ENCODE measurements at places on chromosomes 11 and 22.

DNA sequence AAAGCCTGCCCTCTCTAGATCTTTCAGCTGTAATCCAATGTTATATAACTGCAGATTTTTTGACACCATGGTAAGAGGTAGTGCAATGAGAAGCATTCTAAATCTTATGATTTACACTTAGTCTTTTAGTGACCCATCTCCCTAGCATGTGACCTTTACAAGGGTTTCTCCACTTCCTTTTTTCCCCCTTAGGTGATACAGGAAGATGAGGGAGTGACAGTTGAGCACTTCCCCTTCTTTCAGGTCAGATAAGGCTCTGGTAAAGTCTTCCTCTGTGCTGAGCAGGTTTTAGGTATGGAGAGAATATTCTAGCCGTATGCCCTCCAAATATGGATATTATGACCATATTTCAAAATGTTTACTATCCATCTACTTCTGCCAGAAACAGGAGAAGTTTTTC, 753.6 kb downstream of the JRKL start:
- DNase-seq = no peak

GRCh38 chr22:44386386-44387035, 73.8 kb upstream of the SHISAL1 start:
- DNase-seq = no peak

DNA sequence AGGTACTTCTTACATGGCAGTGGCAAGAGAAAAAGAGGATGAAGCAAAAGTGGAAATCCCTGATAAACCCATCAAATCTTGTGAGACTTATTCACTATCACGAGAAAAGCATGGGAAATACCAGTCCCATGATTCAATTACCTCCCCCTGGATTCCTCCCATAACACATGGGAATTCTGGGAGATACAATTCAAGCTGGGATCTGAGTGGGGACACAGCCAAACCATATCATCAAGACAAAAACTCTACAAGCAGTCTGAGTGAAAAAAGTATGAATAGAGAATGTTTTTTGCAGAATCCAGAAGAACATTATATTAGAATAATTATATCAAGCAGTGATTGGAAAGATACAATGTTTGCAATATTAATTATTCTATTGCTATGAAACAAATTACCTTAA, 893.7 kb downstream of the FAM181B start:
- no peak for DNase-seq

GRCh38 chr11:104881117-104881794, 17.0 kb downstream of the CASP12 start:
- DNase-seq = no peak

DNA sequence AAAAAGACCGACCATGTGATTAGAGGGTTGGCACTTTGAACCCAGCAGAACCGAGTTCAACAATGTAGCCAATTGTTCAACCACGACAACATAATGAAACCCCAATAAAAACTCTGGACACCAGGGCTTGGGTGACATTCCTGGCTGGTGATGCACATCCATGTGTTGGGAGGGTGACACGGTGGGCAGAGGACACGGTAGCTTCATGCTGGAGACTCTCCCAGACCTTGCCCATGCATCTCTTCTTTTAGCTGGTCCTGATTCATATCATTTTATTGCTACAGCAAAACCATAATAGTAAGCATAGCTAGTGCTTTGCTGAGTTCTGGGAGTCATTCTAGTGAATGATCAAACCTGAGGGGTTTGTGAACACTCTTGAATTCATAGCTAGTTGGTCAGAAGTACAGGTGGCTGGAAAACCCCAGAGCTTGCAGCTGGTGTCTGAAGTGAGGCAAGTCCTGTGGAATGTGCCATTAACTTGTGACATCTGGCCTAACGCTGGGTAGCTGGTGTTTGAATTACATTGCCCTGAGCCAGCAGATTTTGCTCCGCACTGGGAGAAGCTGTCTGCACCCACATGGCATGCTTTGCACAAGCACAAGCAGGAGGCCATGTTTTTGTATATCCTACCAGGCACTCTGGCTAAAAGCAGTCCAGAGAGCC, 14.0 kb downstream of the RPUSD4 start:
- DNase-seq = no peak
